ENCODE measurements at places on chromosomes 7 and 10.

- no peak for DNase-seq
Observed at GRCh38 chr10:107133656-107134055, 30.9 kb downstream of the SORCS1 start.

GRCh38 chr10:100446130-100446761, 16.6 kb upstream of the WNT8B start:
- no peak for DNase-seq

DNA sequence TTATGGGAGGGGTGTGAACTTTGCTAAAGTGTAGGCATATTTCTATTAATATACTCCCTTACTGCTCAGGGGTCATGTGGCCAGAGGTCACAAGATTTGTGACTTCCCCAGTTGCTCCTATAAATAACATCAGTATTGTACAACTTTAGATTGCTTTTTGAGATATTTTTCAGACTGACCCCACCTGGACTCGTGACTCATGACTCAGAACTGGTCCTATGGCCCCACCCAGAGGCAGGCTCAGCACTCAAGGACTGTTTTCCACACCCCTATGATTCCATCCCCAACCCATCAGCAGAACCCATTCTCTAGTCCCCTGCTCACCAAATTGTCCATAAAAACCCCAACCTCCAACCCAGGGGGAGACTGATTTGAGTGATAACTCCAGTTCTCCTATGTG, 2.7 kb upstream of the CUL2 start:
- DNase-seq = no peak

GRCh38 chr10:68049289-68050078, 25.6 kb downstream of the HERC4 start:
- DNase-seq = no peak

GRCh38 chr10:101563497-101564040, 24.5 kb downstream of the POLL start:
- DNase-seq = no peak

DNA sequence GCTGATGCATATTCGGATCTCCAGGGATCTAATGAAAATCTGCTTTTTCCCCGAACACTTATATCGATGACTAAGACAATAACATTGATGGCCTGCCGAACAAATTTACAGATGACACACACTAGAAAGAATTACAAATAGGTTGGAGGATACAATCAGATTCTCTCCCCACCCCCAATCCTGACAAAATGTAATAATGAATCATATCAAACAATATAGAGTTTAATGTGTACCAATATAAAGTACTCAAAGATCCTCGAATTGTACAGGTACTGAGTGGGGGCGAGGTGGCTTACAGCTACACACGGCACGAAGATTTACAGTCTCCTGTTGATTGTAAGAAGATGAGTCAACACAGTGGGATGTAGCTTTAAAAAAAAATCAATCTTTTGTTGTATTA, 182.7 kb upstream of the MKLN1 start:
- no peak for DNase-seq

- DNase-seq = no peak
Observed at GRCh38 chr7:28754027-28754426, 204.1 kb downstream of the TRIL start.
